ENCODE measurements at places on chromosomes 11 and 22.

DNA sequence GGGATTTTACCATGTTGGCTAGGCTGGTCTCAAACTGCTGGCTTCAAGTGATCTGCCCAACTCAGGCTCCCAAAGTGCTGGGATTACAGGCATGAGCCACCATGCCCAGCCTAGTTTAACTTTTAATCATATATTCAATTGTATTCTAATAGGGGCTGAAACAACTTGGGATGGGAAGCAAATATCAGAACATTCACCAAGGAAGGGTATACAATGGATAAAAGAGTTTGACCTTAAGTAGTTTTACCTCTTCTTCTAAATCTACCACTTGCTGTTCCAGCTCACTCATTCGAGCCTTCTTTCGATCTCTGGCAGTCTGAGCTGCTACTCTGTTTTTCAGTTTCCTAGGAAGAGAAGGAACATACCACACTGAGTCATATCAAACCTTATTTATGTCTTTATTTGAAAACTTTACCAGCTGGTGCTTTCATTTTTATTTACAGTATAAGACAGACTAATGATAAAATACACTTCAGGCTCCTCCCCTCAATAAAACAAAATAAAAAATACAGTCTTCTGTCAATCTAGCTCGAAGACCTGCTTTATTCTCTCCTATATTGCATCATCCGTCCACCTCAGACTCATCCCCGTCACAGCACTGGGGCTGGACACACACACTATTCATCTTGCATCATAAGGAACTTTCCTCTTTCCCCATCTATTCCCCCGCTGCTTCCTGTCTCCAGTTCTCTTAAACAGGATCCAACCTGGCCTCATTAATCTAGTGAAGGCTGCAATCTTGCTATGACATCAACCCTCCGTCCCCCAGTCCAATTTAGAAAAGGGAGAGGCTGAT is 1.4 kb downstream of the XBP1 start:
- H3K27ac ChIP-seq: peak overlapping the region; percentile 92
- peak overlapping the region; percentile 88 for H3K4me3 ChIP-seq
- H3K27me3 ChIP-seq: no peaks in the 10 kb centered on the region
- no peak for DNase-seq
- H3K36me3 ChIP-seq: peaks cover 91% of the 10 kb centered on the region
- peaks cover 58% of the 10 kb centered on the region for H3K4me1 ChIP-seq

- H3K27me3 ChIP-seq: peaks cover 8% of the 10 kb centered on the region
- no peak overlapping the region for H3K4me3 ChIP-seq
- no peak overlapping the region for H3K27ac ChIP-seq
- no peaks in the 10 kb centered on the region for H3K4me1 ChIP-seq
- peaks cover 4% of the 10 kb centered on the region for H3K36me3 ChIP-seq
These were observed 31.6 kb upstream of the ACCSL start for GRCh38 chr11:44016131-44016530.

GRCh38 chr11:19934828-19935259 is 222.2 kb downstream of the NAV2 start:
- H3K27me3 ChIP-seq: no peaks in the 10 kb centered on the region
- no peak overlapping the region for H3K4me3 ChIP-seq
- H3K36me3 ChIP-seq: no peaks in the 10 kb centered on the region
- no peak for DNase-seq

DNA sequence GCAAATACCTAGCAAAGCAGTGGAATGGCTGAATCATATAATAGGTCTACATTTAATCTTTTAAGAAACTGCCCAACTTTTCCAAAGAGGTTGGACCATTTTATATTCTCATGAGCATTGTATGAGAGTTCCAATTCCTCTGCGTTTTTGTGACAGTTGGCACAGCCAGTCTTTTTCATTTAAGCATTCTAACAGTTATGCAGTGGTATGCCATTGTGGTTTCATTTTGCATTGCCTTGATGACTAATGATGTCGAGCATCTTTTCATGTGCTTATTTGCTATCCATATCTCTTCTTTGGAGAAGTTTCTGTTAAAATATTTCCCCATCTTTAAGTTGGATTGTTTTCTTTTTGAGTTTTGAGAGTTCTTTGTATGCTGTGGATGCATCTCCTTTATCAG is 38.7 kb downstream of the EIF3F start:
- H3K36me3 ChIP-seq: no peaks in the 10 kb centered on the region
- H3K4me1 ChIP-seq: no peaks in the 10 kb centered on the region
- no peak overlapping the region for H3K27ac ChIP-seq
- no peak for DNase-seq
- peaks cover 28% of the 10 kb centered on the region for H3K27me3 ChIP-seq

DNA sequence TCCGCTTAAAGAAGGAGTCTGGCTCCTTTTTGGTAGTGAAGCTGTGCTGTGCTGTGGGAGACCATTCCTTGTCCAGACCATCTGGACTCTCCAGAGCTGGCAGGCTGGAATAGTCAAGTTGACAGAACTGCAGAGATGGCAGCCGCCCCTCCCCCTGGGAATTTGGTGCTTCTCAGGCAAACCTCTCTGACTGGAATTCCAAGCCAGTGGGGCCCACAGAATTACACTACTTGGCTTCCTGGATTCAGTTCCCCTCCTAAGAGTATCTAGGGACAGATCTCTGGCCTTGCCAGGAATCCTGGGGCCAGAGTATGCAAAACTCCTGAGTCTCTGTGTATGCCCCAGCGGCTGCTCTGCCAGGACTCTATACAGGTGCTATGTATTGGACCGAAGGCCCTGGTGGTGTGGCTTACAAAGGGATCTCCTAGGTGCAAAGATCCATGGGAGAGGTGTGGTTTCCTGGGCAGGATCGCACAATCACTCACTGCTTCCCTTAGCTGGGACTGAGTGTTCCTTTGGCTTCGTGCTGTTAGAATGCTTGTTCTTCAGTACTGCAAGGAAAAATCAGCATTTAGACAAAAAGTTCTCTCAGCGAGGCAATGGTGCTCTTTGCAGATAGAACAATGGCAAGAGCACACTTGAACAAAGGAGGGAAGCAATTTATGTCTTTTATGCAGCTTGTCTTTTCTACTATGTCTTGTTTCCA is 86.8 kb downstream of the PRMT3 start:
- H3K4me1 ChIP-seq: peaks cover 4% of the 10 kb centered on the region
- no peaks in the 10 kb centered on the region for H3K27me3 ChIP-seq
- H3K36me3 ChIP-seq: peaks cover 6% of the 10 kb centered on the region
- H3K4me3 ChIP-seq: no peak overlapping the region
- no peak overlapping the region for H3K27ac ChIP-seq
- no peak for DNase-seq

- no peak overlapping the region for H3K4me3 ChIP-seq
- H3K27me3 ChIP-seq: peaks cover 23% of the 10 kb centered on the region
- no peak for DNase-seq
- H3K4me1 ChIP-seq: peaks cover 5% of the 10 kb centered on the region
These were observed 53.8 kb upstream of the DRD2 start for GRCh38 chr11:113528982-113529381.

DNA sequence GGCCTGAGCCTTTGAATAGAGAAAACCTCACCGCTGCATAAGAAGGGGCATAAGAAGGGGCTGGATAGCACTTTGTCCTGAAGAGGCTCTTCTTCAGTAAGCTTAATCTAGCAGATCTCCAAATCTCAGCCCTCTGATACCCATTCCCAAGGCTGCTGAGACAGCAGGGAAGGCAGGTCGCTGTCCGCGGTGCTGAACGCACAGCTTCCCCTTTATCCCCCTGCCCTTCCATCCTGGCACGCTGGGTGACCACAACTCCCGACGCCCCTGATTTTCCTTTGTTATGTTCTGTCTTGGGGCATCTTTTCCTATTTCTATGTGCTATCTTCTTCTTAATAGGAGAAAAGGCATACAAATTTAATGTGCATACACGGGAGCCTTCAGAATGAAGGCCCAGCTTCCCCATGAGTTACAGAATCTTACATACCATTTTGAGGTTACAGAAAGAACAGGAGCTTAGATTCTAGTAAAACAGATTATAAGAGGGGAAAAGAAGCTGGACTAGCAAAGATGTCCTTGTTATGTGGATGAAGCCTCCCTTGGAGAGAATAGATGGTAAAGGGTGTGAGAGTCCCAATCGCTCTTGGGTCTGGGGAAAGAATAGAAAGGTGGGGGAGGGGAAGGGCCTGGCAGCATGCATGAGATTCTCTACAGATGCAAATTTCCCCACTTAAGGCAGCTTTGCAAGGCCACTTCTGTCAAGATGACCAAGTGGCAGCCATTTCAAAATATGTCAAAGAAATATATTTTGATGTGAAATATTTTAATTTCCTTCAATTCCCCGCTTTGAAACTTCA is 5.7 kb upstream of the SULT4A1 start:
- H3K36me3 ChIP-seq: no peaks in the 10 kb centered on the region
- no peaks in the 10 kb centered on the region for H3K4me1 ChIP-seq
- no peak overlapping the region for H3K27ac ChIP-seq
- H3K27me3 ChIP-seq: peaks cover 48% of the 10 kb centered on the region

- peaks cover 3% of the 10 kb centered on the region for H3K4me1 ChIP-seq
- H3K36me3 ChIP-seq: no peaks in the 10 kb centered on the region
- peak overlapping the region; percentile 14 for H3K27ac ChIP-seq
- no peak overlapping the region for H3K4me3 ChIP-seq
These were observed 59.1 kb upstream of the GNAZ start for GRCh38 chr22:23011105-23011674.

DNA sequence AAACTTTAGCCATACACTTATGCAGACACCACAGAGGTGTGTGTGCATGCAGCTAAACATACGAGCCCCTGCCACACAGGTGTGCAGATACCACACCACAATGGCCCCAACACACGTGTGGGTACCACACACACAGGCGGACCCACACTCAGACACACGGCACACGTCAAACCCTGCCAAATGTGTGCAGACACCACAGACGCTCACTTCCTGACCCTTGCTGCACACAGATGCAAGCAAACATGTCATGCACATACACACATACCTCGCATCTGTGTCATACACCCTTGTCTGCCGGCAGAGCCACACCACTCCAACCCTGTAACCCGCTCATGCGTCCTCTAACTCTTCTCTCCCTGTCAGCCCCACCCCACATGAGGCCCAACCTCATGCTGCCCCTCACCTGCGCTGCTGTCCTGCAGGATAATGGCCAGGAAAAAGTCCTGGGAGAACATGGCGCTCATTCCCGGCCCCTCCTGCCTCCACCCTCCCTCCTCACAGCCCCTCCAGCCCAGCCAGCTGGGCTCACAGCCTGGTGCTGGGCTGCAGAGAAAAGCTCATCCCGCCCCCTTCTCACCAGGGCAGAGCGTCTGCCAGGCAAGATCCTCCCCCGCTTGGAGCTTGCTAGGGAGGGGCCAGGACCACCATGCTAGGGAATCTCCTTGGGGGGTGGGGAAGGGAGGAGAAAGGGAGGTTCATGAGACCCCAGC is 14.2 kb downstream of the SMPD1 start:
- peak overlapping the region; percentile 87 for H3K4me3 ChIP-seq
- peak overlapping the region; percentile 92 for H3K27ac ChIP-seq
- H3K27me3 ChIP-seq: no peaks in the 10 kb centered on the region
- peak; percentile 9 for DNase-seq

DNA sequence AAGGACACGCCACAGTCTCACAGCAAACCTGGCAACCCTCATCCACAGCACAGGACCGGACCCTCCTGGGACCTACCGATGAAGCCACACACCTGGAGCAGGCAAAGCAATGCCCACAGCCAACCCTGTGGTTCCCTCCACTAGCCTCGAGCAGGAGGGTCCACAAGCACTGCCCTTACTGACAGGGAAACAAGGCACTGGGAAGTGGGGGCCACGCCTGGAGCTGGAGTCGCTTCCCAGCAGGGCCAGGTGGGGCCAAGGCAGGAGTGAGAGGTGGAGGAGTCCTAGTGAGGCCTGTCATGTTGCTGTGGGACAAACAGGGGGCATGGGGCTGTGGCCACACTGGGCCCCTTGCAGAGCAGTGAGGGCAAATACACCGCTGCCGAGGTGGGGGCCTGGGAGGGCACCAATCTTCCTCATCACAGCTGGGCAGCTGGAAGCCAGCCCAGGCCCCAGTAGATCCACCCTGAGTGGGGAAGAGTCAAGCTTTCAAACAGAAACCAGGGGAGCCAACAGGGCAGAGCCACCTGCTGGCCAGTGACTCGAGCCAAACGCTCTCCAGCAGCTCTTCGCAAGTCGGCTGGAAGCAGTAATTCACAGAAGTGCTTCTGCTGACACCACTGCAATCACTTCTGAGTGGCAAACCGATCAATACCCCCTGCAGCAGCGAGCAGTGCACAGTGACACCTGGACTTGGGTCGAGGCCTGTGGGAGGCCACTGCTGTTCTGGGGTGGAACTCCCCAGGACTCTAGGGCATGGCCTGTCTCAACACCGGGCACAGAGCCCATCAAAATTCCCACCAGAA is 13.7 kb downstream of the SULT4A1 start:
- peaks cover 43% of the 10 kb centered on the region for H3K27me3 ChIP-seq
- no peak for DNase-seq
- H3K27ac ChIP-seq: no peak overlapping the region
- H3K4me3 ChIP-seq: no peak overlapping the region
- peaks cover 5% of the 10 kb centered on the region for H3K36me3 ChIP-seq
- no peaks in the 10 kb centered on the region for H3K4me1 ChIP-seq

DNA sequence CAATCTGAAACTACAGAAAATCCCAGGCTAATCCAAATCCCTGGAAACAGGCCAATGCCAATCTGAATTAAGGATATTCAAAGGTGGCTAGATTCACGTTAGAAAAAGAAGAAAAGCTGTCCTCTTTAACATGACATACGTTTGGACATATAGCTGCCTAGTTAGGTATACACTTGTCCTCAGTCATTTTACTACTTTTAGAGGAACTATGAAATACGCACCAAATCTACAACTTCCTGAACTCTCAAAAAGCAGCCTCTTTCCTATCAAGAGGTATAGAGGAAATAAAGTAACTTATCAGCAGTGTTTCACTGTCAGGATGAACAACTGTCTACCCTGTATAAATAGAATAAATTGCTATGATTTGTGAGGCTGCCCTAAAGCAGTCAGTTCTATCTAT is 24.0 kb downstream of the KMT5B start:
- peaks cover 22% of the 10 kb centered on the region for H3K4me1 ChIP-seq
- DNase-seq: no peak

GRCh38 chr11:126341760-126342161 is 13.7 kb upstream of the ST3GAL4 start:
- H3K4me1 ChIP-seq: no peaks in the 10 kb centered on the region
- H3K27ac ChIP-seq: peak overlapping the region; percentile 50
- no peak overlapping the region for H3K4me3 ChIP-seq
- peaks cover 31% of the 10 kb centered on the region for H3K36me3 ChIP-seq
- DNase-seq: no peak
- H3K27me3 ChIP-seq: no peaks in the 10 kb centered on the region

DNA sequence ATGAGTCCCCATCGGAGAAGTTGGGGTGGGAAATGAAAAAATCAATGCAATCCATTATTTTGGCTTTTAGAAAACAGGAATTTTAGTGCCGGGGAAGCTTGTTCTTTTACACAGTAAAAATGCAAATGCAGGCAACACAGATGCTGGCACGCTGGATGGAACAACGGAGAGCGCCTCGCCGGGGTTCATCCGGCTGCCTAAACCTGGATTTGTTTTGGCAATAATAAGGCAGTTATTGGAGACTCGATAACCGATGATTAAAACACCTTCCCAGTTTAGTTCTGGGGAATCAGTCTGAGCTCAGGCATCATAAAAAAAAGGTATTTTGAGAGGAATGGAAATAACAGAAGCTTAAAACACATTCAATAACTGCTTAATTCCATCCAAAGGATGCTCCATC is 2.9 kb downstream of the DSCAML1 start:
- no peaks in the 10 kb centered on the region for H3K36me3 ChIP-seq
- H3K4me1 ChIP-seq: peaks cover 8% of the 10 kb centered on the region
- no peak overlapping the region for H3K4me3 ChIP-seq
- H3K27me3 ChIP-seq: peaks cover 73% of the 10 kb centered on the region
